ENCODE measurements at places on chromosomes 1 and 21.

- DNase-seq, result no peak
Observed at GRCh38 chr1:228405979-228406228, 731 bp downstream of the TRIM11 start.

DNA sequence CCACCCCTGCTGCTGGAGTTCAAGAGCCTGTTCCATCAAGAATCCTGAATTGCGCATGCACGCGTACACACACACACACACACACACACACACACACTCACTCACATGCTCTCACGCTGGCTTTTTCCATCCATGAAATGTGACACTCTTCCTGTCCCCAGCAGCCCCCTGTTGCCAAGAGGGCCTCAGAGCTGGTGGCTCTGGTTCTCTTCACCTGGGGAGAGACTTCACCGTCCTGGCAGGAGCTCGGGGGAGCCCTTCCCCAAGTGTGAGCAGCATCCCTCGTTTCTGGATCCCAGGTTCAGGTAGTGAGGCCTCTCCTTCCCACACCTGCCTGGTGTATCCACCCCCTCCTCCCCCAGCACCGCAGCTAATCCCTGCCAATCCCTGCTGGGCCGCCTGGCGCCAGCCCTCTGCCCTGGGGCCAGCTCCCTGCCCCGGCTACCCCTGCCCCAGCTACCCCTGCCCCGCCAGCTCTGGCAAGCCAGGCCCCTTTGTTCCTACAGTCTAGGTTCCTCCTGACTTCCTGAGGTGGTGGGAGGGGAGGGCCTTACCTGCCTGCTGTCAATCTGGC lies 9.9 kb downstream of the PLOD1 start:
- DNase-seq, result no peak

- DNase-seq, result no peak
Observed at GRCh38 chr1:228208831-228209551, 1.1 kb downstream of the OBSCN start.

DNA sequence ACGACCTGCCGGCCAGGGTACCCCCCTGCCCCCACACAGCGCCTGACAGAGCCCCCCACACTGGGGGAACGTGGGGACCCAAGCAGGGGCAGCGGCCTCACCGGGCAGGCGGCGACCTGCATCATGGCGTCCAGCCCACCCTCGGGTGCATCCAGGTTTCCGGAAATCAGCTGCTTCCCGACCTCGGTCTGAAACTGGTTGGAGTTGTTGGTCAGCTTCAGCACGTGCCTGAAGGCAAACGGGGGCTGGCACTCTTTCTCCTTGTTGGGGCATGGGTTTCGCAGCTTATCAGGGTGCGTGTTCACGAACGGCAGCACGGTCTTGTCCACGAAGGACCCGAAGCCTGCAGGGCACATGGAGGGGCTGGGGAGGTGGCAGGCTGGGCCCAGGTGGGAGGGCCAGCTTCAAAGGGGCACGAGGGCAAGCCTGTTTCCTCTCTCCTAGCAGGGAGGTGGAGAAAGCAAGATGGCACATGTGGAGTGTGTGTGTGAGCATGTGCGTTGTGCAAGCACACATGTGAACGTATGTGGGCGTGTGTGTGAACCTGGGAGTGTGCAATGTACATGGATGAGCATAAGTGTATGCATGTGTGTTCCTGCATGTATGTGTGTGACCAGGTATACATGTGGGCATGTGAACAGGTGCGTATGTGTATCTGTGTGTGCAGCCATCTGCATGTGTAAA lies 19.2 kb downstream of the ITGB2 start:
- DNase-seq, result no peak

GRCh38 chr1:239731082-239731748 lies 344.8 kb downstream of the CHRM3 start:
- no peak for DNase-seq

GRCh38 chr1:37034121-37035013 lies at the start of gene GRIK3:
GRIK3 (minus strand) TSS chr1:37034515; CDS start chr1:37034108, 407 bp downstream.
- no peak for DNase-seq

GRCh38 chr21:31460980-31461379 lies 116.9 kb upstream of the TIAM1 start:
- no peak for DNase-seq

GRCh38 chr1:209198961-209199750 lies 384.4 kb upstream of the CAMK1G start:
- DNase-seq, result no peak

DNA sequence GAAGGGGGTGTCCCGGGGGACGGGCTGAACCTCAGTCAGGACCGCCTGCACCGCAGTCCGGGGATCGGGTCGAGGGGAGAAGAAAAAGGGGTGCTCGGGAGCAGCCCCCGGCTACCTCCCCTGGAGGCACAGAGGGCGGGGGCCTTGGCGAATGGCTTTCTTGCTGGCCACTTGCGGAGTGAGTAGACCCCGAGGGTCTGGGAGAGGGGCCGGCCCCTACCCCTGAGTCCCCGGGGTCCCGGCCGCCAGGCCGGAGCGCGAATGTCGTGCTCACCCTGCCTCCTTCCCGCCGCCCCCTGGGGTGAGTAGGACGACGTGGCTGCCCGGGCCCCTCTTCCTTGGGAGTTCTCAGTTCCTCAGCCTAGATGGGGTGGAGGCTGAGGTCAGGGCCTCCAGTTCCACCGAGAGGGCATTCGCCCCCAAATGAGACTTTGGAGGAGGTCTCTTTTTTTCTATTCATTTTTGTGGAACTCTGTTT lies 113.0 kb downstream of the OSBPL9 start:
- DNase-seq, result no peak

- no peak for DNase-seq
Observed at GRCh38 chr1:239997515-239998311, 94.0 kb upstream of the FMN2 start.

DNA sequence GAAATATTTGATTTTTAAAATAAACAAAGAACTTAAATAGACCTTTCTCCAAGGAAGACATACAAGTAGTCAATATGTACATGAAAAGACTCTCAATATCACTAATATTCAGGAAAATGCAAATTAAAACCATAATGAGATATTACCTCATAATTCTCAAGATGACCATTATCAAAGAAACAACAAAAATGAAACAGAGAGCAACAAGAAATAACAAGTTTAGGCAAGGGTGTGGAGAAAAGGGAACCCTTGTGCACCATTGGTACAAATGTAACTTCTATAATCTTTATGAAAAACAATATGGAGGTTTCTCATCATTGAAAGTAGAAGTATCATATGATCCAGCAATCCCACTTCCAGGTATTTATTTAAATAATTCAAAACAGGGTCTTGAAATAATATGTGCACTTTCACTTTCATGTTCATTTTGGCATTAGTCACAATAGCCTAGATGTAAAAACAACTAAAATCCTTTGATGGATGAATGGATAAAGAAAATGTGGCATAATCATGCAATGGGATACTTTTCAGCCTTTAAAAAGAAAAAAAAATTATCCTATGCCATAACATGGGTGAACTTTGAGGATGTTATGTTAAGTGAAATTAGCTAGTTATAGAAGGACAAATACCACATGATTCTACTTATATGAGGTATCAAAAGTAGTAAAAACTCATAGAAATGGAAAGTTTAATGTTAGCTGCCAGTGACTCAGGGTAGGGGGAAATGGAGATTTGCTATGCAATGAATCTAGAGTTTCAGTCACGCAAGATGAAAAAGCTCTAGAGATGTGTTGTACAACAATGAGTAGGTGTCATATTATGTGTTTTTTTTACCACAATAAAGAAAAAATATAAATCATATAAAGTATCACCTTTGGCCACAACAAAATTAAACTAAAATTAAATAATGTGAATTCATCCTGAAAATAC lies 114.5 kb upstream of the LYPLAL1 start:
- DNase-seq, result no peak

DNA sequence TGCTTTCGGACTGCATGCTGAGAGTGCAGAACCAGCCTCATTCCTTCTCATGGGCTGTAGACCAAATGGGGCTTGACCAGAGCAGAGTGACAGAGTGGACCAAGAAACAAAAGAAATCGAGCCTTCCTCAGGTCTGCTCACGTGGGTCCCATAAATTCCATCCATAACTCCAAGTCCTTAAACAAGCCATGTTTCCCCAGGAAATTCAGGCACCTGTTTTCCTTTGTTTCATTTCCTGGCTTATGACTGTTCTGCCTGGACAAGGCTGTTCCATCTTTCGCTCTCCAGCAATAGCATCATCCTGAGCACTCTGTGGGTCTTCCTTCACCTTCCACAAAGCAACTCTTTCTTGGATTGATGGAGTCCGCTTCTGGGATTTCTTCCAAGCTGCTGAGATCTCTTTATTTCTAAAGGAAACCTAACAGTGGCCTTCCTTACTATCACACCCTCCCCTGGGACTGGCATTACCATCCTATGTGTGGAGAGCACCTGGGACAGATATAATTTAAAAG lies 63.9 kb downstream of the LAMC2 start:
- no peak for DNase-seq

- no peak for DNase-seq
Observed at GRCh38 chr1:118960026-118960561, 28.0 kb downstream of the TBX15 start.

DNA sequence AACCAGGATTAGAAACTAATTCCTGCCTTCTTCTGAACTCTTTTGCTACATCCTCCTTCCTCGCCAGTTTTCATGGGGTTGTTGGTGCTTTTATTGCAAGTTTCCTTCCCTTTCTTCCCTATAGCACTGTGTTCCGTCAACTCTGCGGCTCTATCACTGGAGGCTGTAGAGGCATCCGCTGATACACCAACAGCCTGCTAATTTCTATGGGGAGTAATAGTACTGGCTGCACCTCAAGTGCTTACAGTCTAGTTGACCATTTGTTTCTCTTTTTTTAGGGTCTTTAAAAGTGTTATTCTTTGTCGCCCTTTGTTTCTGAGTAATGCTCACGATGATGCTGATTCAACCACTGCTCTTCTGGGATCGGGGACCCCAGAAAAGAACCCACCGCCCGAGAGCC lies 746 bp downstream of the MIS18A start:
- DNase-seq, result no peak

DNA sequence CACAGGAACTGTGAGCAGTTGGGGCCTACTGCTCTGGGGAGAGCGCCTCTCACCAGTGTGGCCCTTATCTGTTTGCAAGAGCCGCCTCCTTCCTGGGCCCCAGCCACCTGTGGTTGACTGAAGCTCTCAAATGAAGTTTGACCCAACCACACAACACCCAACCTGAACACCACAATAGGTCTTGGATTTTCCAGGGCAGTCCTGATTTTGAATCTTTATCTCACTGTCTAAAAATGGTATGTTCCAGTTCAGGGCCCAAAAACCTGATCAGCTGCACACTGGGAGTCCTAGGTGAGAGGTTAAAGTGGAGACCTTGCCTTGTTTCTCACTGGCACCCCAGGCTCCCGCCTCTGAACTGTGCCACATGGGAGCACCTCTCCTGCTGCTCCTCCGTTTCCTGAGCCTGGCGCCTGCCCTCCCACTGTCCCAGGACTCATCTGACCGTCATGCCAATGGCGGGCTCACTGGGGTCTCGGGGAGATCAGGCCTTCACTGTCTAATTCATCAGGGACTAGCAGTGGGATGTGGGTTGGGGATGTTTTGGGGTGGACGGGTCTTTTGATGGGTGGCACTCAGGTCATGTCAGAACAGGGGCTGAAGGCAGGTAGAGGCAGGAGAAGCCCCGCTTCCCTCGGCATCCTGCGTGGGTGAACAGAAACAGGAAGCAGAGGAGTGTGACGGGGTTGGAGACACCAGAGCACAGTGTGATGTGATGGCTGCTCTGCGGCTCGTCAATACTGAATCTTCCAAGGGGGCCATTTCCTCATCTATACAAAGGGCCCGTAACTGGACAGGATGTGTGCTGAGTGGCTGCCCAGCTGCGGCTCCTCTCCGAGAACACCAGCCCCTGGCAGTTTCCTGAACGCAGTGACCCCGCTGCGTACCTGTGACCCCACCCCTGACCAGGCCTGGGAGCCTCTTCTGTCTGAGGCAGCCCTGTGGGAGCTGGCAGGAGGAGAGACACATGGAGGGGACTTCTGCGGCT lies 59.6 kb upstream of the ITPKB start:
- DNase-seq, result peak; percentile 26

DNA sequence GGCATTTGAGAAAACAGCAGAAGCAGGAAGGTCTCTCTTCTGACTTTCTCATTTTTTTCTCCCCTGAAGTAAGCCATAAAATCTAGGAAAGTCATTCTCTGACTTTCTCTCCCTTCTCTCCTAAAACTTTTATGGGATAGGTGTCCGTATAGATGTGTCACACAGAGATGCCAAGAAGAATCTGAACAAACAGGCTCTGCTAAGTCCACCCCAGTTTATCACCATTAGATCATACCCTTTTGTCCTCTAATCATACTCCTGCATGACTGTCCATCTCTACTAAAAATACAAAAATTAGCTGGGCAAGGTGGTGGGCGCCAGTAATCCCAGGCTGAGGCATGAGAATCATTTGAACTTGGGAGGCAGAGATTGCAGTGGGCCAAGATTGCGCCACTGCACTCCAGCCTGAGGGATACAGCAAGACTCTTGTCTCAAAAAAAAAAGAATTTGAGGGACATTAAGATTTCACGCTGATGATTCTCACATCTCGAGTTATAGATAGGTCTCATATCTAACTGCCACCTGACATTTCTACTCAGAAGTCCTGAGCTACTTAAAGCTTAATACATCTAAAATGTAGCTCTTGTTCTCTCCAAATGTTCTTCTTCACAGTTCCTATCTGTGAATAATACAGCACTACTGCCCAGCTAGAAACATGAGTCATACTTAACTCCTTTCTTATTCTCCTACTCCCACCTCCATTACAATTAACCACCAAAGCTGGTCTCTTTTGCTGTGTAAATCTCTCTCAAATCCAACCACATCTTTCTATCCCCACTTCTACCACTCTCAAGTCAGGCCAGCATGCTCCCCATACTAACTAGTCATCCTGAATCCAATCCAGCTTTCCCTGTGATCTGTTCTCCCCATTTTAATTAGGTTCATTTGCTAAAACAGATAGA lies 47.7 kb downstream of the ZNF644 start:
- no peak for DNase-seq

GRCh38 chr1:6080469-6080868 lies 34.8 kb downstream of the KCNAB2 start:
- no peak for DNase-seq

GRCh38 chr1:101006553-101006952 lies 19.0 kb downstream of the DPH5 start:
- no peak for DNase-seq

- DNase-seq, result no peak
Observed at GRCh38 chr1:20368866-20369470, 78.3 kb downstream of the VWA5B1 start.

- no peak for DNase-seq
Observed at GRCh38 chr1:93662481-93663207, 19.0 kb downstream of the BCAR3 start.

DNA sequence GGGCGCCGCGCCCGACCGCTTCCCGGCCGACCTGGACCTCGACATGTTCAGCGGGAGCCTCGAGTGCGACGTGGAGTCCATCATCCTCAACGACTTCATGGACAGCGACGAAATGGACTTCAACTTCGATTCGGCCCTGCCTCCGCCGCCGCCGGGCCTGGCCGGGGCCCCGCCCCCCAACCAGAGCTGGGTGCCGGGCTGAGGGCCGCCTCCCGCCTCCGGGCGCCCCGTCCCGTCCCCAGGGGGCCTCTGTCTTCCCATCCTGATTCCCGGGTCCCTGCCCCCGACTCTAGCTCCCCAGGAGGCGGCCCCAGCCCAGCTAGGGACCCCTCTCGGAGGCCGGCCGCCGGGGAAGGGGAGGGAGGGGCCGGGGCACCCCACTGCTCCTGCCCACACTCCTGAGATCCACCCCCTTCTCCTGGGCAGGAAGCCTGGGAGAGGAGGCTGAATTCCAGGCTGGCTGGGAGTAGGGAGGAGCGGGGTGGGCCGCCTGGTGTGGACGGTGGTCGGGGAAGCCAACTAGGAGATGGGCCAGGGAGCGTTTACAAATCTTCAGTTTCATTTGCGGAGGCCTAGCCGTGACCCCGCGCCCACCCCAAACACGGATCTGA lies 21.4 kb downstream of the FOXO6 start:
- no peak for DNase-seq

Measured in stimulated activated CD8-positive, alpha-beta memory T cell treated with anti-CD3 and anti-CD28 coated beads, Interleukin-15, amount 100 ng/mL, for 4 hours (primary cell).